ENCODE measurements at places on chromosomes 7 and 10.

DNA sequence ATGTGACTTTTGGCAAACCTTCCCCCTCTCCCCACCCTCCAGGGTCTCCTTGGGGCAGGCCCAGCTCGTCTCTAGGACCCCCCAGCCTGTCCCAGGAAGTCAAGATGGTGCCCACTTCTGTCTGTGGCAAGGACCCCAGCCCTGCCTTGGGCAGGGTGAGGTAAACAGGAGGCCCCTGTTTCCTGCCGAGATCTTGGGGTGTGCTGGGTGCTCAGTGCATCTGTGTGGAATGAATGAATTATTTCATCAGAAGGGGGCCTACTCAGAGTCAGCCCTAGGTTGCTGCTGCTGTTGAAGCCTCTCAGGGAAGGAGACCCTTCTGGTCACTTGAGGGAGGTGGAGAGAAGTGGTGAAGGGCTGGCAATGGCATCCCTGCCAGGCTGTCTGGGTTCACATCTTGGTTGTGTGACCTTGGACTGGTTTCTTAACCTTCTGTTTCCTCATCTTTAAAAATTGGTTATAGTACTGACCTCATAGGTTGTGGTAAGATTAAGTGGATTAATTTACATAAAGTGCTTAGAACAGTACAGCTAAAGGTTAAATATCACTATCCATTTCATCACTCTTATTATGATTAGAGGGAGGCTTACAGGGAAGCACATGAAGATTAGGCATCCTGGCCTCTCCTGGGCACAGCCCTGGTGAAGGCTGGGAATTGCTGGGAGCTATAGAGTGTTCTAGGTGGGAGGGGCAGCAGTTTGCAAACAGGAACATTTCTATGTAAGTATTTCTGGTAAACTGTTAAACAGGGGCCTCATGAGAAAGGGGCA is 67.7 kb downstream of the ZMIZ1 start:
- DNase-seq, result no peak

DNA sequence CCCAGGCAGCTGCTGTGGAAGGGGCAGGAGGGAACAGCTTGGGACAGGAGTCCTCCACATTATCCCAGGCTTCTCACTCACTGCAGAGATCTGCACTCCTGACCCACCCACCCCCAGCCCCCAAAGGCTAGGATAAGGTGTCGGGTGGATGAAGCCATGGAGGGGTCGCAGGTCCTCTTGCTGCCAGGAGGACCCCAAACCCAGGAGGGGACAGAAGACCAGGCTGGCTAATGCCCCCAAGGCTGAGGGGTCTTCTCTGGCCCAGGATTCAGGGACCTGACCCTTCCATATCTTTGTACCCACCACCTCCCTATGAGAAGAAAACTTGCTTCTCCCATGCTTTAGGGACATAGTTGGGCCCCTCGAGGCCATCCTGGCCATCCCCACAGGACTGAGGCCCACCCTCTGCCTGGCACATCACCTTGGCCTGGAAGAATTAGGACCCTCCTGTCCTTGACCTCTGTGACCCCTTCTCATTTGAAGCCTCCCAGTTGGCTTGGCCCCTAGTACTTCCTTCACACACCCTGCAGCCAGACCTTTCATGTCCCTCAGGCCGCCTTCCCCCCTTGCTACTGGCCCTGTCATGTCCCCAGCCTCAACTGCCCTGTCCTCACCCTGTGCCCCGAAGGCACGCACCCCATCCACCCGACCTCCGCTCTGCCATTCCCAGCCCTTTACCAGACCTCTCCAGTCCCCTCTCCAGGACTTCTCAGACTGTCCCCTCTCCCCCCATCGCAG is 21.6 kb downstream of the KCNH2 start:
- DNase-seq, result no peak

GRCh38 chr7:127995881-127996215 is 35.4 kb downstream of the LRRC4 start:
- DNase-seq, result no peak

- peak; percentile 72 for DNase-seq
Observed at GRCh38 chr10:116170815-116171250, 102.2 kb downstream of the GFRA1 start.

- DNase-seq, result no peak
Observed at GRCh38 chr10:125084614-125085257, 75.6 kb downstream of the CTBP2 start.

DNA sequence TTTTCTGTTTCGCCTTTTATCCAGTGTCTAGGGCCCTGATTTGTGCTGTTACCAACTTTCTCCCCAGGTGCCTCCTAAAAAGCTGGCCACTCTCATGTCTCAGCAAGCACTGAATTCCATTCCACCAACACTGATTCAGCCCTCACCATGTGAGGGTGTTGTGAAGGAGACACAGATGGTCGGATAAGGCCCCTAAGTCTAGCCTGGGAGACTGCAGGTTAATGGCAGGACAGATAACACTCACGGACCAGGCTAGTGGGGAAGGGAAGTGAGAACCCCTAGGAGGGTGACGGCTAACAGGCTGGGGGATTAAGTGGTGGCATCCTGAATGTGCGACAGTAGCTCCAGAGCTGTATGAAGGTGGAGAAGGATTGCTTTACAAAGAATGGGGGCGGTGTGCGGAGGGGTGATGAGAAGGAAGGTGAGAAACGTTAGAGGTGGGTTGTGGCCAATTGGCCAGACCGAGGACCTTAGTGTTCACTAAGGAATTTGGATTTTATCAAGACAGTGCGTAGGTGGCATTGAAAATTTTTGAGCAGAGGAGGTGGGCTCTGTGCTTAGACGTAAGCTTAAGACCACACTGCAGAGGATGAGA is 3.8 kb upstream of the DUSP5 start:
- DNase-seq, result no peak

GRCh38 chr10:112986544-112987190 is 36.6 kb downstream of the TCF7L2 start:
- no peak for DNase-seq

GRCh38 chr10:70603449-70603801 is 884 bp upstream of the PRF1 start:
- DNase-seq, result no peak

GRCh38 chr10:131944412-131944811 is 37.3 kb downstream of the BNIP3 start:
- no peak for DNase-seq

- no peak for DNase-seq
Observed at GRCh38 chr7:2610898-2611297, 20.9 kb upstream of the TTYH3 start.

GRCh38 chr7:142153400-142153799 is 41.9 kb downstream of the MGAM2 start:
- DNase-seq, result no peak

DNA sequence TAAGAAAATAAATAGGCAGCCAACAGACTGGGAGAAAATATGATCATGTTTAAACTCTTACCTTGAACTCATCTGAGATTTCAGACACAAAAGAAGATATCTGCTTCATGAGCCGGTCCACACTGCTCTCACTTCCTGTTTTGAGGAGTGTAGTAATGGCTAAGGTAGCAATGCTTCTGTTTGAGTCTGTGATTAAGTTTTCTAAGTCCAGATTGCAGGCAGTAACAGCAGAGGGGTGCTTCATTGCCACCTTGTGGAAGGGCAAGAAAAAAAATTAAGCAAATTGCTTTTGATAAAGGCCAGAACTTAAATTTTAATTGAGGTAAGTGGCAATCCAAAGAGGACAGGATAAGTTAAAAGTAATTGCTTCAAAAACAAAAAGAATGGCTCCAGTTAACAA is 69.1 kb downstream of the MEST start:
- peak; percentile 6 for DNase-seq

DNA sequence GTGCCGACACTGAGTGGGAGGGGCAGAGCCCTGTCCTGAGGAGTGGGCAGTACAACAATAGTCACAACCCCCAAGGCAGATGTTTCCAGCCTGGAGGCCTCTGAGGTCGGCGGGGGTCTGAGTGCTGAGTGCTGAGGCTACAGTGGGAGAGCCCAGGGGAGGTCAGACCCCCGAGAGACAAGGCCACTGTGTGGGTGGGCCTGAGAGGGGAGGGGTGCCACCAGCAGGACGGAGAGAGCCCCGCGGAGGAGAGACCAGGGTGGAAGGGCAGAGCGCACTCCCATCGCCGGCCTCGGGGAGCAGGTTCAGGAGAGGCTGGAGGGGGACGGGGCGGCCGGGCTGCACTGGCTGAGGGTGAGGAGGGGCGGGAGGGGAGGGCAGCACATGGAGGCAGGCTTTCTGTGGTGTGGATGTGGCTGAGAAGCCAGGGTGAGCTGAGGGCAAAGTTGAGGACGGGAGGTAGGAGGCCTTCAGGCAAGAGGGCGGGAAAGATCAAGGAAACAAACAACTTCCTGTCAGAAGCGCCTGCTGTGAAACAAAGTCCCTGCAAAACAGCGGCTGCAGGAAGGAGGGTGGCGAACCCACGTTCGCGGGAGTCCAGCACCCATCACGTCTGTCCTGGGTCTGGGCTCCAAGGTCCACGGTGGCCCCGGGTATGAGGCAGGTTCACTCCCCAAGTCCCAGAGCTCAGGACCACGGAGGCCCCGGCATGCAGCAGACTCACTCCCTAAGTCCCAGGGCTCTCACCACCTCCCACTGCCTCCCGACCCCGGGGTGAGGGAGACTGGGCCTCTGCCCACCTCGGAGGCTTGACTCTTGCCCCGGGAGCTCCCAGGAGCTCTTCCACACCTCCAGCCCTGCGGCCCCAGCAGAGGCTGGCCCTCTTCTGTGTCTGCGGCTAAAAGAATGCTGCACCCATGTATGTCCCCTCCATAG is 76.8 kb upstream of the NKX6-2 start:
- DNase-seq, result no peak

DNA sequence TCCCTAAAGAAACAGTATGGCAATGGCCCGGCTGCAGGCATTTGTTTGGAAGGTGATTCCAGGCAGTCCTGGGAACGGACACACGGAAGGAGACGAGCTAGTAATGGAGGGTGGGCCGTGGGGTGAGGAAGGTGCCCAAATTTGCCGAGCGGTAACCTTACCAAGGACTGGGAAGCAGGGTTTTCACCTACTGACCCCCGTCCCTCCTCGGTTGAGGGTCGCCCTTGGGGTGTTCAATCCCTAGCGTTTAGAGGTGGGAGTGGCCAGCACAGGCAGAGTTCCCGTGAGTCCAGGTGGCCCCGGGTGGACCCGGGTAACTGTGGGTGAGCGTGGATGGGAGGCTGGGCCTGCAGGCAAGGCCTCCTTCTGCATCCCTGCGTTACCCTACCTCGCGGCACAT is 198.8 kb downstream of the TCERG1L start:
- DNase-seq, result no peak

- DNase-seq, result no peak
Observed at GRCh38 chr10:132590752-132591121, 53.1 kb downstream of the INPP5A start.

DNA sequence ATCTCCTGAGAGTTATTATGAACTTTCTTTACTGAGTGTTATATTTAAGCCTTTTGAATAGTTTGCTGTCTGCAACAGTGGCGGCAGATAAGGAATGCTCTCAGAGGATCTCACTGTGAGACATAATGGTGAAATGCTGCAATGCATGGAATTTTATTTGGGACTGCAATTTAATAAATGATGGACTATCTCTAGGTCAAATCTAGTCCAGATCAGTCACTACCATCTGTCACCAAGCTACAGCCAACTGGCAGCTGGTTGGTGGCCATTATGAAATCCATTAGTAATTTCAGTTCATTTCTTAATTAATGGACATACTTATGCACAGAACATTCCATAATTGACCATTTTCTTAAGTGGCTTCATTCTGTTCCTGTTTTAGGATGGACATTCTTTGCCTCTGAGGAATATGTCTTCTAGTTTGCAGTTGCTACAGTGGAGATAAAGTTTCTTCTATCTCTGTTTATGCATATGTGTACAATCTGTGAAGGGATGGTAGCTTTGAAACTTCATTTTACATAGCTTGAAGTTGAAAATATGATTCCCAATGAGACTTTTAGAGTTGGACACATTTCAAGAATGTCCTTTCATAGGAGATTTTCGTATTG is 586.6 kb downstream of the SUGCT start:
- no peak for DNase-seq

DNA sequence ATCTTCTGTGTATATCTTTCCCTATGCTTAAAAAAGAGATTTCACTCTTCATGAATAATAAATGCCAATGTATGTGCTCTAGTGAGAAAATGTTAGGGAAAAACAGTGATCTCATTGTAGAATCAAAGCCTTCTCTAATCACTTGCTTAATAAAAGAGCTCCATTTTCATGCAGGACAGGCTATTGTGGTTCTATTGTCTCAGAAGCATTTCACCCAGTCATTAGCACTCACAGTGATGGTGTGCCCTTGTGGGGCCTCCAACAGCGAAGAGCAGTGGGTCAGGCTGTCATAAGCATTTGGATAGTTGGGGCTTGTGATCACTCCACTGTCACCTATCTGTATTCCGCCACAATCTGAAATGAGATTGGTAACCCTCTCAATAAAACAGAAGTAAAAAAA is 83.9 kb upstream of the RSU1 start:
- no peak for DNase-seq

GRCh38 chr10:86585037-86585929 is 63.7 kb upstream of the WAPL start:
- DNase-seq, result peak; percentile 21

DNA sequence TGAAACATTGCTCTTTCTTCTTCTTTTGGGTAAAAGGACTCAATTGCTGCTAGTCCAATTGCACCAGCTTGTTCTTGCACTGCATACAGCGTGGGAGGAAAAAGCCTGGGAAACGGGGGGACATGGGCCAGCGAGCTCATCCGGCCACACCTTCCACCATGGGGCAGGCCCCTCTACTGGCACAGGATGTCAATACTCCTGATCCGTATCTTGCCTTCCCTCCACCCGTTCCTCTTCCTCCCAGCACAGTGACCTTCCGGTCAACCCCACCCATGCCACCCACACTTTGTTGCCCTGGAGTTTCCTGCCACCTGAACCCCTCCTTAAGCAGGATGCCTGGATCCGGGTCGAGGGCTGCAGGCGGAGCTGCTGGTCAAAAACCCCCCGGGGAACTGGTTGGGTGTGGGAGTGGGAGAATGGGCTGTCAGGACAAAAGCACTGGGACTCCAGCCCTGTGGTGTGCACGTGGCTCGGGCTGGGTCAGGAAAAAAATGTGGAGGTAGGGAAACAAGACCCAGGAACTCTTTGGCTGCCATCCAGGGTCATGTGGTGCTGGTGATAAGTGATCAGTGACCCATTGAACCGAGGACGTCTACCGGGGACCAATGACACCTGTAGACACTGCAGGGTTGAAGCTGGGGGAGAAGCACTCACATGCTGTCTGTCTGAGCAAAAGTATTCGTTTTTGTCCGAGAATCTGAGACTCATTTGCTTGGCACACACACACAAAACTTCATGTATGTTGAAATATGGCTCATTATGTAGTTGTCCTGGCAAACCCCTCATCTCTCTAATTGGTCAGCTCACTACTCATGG is 8.1 kb downstream of the IL2RA start:
- DNase-seq, result no peak

DNA sequence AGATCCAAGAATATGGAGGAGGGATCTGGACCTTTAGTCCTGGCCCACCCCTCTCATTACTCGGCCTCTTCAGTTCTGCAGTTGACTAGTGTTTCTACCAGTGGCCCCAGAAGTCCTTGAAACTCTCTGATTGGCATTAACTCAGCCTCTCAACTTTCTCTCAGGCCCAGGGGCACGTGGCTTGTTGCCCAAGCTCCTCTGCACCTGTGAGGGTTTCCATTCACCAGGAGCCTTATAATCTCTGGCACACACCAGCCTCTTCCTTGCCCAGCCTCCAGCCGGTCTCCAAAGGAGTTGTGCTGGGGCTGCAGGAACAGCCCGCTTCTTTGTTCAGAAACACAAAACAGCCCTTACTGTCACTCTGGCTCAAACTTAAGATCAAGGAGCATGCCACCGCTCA is 47.6 kb upstream of the ZPBP start:
- no peak for DNase-seq
